ENCODE measurements at places on chromosomes 13 and 19.

- no peak for DNase-seq
These were observed 41.3 kb downstream of the FLT3 start for GRCh38 chr13:28058866-28059613.

DNA sequence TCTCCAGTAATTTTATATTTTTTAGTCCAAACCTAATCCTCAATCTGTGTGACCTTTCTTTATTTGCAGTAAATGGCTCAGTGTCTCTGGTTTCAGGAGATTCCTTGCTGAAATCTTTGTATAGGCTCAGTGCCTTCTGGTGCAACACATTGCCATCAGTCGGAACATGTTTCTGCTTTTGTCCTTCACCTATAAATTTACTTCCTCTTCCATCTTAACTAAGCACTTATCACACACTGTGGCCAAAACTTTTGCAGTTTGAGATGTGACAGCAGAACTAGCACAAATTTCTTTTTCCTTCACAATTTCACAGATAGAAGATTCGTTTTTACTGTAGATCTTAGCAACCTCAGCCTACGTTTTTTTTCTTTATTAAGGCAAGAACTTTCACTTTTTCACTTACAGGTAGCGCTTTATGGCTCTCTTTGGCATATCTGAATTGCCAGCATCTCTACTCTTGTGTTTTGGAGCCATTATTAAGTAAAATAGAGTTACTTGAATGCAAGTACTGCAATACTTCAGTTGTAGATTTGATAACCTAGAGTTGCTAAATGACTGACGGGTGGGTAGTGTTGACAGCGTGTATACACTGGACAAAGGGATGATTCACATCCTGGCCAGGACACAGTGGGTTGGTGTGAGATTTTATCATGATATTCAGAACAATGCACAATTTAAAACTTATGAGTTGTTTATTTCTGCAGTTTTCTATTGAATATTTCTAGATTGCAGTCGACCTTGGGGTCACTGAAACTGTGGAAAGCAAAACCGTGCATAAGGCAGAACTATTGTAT is 44.3 kb downstream of the NDFIP2 start:
- no peak for DNase-seq

- DNase-seq, result no peak
These were observed 10.7 kb downstream of the AP2S1 start for GRCh38 chr19:46839752-46840497.

DNA sequence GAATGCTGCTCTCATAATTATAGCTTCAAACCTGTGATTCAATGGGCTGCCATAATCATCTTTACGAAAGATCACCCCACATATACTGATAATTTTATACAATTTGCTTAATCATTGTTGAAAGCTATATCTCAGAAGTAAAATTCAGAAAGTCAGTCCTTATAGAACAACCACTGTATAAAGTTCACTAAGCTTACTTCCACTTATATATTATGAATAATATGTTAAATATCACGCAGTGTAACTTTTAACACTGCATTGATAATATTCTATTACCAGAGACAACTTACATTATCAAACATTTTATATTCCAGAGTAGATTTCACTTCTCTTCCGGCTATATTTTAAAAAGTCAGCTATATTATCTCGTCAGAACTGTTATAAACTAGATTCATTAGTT is 550.1 kb upstream of the PCDH20 start:
- DNase-seq, result no peak

DNA sequence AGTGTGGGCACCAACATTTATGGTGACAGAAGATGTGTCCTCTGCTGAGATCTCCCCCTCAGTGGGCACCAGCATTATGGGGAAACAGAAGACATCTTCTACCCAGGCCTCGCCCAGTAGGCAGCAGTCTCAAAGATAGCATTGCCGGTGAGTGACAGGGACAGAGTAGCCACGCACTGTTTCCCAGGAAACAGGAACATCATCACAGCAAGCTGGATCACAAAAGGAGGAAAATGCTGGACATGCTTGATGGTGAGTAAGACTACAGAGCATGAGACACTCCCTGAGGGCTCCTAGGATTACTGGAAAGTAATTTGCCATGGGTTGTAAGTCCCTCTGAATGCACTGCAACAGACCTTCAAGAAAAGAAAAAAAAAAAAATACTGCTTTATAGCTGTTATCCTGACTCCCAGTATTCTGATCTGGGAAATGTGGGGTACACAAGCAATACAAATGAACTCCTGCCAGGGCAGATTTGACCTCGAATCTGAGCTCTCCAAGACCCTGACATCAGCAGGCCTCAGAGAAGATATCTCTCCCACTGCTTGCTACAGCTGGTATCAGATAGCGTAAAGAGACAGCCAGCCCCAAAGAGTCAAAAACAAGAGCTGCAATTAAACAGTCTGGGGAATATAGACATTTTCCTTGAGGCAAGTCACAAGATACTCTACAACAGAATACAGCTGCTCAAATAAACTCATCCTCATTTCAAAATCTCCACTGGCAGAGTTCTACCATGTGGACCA is 180.4 kb downstream of the RBM26 start:
- DNase-seq, result no peak

DNA sequence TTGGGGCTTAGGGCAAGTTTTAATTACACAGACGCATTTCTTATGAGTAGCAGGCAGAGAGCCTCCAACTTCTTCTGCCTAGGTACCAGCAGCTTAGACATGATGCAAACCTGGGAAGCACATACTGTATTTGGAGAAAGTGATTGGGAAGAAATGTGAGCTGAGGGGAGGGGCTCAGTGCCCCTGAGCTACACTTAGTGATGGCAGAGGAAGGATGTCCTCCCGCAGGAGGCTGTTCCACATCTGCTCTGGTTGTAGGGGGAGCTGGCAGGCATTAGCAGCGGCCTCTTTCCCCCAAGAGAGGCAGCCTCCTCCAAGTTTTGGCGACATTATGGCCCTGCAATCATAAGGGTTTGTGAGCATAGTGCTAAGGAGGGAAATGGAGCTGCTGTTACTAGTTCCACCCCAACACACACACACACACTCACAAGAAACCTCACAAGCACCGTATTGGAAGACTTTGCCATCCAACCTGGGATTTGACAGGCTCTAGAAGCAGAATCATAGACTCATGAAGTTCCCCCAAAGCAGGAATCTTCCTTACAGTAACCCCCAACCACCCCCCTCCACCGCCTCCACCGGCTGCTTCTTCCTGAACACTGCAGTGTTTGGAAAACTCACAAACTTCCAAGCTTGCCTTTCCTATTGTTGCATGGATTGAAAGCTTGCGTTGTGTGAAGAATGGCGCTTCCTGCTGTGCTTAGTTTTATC is 3.3 kb downstream of the ALOX5AP start:
- no peak for DNase-seq

- DNase-seq, result no peak
These were observed 5.9 kb upstream of the ACOD1 start for GRCh38 chr13:76942363-76942762.

GRCh38 chr13:53144826-53145225 is 116.2 kb downstream of the OLFM4 start:
- DNase-seq, result no peak

DNA sequence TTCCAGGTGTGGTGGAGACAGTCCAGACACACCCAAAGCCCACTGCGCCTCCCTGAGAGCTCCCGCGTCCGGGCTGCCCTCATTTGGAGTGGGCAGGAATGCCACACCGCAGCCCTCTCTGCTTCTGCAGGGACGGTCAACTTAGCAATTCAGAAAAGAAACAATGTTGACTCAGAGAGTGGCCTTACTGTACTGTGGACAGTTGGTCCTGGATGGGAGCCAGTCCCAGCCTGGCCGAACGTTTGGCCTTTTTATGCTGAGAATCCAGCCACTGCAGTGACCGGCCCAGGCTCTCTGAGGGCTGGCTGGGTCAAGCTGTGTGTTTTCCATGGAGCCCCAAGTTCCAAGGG is 7.2 kb downstream of the GAS6 start:
- no peak for DNase-seq

DNA sequence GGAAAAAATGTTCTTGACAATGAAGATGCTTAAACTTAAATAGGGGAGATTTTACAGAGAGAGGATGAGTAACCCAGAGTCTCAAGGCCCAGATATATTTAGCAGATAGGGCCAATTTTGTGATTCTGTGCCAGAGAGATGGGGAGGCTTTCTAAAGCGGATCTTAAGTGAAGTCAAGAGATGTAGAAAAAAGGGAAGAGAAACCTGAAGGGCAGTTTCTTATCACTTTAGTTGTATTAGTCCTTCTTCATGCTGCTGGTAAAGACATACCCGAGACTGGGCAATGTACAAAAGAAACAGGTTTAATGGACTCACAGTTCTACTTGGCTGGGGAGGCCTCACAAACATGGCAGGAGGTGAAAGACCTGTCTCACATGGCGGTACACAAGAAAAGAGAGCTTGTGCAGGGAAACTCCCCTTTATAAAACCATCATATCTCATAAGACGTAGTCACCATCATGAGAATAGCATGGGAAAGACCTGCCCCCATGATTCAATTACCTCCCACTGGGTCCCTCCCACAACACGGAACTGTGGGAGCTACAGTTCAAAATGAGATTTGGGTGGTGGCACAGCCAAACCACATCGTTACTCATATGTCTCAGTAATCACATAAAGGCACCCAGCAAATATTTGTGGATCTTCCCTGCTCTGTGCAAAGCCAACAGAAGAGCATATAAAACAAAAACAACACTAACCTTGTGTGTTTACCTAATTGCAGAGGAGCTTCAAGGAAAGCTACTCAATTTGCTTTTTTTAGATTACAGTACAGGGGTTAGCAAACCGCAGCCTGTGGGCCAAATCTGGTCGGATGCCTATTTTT is 102.6 kb upstream of the MYCBP2 start:
- DNase-seq, result peak; percentile 63

DNA sequence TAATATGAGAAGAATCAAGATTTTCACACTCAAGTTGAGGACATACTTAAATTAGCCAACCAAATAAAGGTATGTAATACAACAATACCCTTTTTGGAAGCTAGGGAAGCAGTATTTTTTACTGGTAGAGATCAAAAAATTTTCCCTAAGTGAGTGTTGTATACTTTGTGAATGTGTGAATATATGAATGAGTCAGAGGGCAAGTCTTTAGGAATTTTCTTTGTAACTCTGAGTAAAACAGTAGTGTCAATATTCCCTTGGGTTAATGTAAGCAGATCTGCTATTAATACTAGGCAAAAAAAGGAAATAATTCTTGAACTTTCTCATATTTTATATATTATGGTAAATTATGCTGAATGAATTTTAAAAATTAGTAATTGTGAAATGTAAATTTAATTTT is 1161.8 kb upstream of the MIR17HG start:
- DNase-seq, result no peak

GRCh38 chr13:79442221-79442620 is 36.2 kb upstream of the RBM26 start:
- DNase-seq, result no peak
